NK-92 treated with Interleukin-12 subunit alpha and Interleukin-12 subunit beta, amount 100 ng/mL, for 24 hours (cell line): ENCODE measurements at places on chromosomes 3 and 15.

DNA sequence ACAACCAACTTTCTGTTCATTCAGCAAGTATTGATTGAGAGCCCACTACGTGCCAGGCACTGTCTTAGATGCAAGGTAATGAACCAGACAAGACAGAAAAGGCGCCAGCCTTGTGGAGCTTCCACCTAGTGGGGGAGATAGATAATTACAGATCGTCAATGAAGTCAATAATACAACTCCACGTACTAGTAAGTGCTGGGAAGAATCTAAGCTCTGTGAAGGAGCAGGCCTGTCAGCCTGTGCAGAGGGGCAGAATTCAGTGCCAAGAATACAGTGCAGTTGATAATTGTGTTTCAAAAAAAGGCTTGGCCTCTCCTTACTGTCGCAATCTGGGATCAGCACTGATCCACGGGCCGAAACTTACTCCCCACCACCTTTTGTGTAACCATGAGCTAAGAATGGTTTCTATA is 186.3 kb downstream of the FEZF2 start:
- DNase-seq: no peak

- no peak for DNase-seq
These were observed 213.5 kb downstream of the CPNE4 start for GRCh38 chr3:131821191-131821762.

DNA sequence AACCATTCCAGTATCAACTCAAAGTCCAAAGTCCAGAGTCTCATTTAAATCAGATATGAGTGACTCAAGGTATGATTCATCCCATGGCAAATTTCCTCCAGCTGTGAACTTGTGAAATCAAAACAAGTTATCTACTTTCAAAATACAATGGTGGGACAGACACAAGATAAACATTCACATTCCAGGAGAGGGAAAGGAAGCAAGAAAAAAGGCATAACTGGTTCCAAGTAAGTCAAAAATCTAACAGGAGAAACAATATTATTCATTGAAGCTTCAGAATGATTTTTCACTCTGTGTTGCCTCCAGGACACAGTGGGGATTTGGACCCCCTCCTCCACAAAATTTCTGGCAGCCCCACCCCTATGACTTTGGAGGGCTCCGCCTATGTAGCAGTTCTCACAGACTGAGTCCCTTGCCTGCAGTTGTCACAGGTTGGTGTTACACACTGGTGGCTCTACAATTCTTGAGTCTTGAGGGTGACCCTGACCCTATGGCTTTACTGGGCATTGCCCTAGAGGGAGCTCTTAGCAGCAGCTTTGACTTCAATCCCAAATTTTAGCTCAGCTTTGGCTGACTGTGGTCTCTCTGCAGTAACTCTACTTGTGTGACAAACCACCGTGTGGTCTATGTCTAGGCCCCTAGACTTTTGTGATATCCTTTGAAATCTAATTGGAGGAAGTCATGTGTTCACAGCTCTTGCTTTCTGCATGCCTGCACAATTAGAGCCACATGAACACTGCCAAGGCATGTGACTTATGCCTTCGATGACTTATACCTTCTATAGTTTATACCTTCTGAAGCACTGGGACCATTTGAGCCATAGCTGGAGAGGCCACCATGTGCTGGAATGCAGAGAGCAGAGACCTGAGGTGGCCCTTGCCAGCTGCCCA is 644.2 kb downstream of the GRM7 start:
- DNase-seq: no peak

DNA sequence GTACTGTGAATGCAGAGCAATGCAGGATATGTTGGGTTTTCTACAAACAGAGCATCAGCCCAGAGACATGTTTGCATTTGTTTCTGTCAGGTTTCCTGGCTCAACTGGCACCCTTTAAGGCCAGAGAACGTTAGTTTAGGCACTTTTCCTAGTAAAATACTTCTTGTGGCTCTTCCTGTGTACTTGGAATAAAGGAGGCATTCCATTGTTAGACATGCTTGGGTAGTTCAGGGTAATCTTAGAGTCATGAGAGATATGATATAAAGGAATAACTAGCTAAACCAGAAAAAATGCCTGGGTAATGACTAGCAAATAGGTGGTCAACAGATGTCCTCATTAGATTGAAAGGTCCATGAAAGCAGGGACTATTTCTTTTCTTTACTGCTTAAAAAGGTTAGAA is 60.4 kb upstream of the RBM5 start:
- no peak for DNase-seq

DNA sequence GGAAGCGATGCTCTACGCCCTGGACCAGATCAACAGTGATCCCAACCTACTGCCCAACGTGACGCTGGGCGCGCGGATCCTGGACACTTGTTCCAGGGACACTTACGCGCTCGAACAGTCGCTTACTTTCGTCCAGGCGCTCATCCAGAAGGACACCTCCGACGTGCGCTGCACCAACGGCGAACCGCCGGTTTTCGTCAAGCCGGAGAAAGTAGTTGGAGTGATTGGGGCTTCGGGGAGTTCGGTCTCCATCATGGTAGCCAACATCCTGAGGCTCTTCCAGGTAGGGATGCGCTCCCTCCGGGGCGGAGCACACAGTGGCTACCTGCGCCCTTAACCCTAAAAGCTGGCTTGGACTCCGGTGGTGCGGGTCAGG is 698 bp downstream of the GRM7 start:
- no peak for DNase-seq

DNA sequence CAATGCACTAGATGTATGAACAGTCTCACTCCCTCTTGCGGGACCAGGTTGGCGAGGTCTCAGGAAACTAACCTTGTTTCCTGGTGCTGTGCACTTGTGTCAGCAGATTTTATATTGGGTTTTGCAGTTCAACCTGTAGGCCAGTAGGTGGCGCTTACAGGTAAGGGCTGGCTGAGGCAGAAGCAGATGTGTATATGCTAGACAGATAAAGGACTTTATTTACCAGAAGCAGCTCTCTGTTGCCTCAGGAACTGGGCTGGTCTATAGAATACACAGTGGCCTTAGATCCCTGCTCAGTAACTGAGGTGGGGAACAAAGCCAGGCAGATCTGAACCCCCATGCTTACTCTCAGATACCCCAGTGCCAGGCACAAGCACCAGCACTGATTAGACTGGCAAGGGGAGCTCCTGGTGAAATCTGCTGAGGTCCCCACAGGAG is 296.8 kb downstream of the DOCK3 start:
- peak; percentile 7 for DNase-seq

- DNase-seq: no peak
These were observed 94.9 kb downstream of the AKAP13 start for GRCh38 chr15:85475317-85475701.

DNA sequence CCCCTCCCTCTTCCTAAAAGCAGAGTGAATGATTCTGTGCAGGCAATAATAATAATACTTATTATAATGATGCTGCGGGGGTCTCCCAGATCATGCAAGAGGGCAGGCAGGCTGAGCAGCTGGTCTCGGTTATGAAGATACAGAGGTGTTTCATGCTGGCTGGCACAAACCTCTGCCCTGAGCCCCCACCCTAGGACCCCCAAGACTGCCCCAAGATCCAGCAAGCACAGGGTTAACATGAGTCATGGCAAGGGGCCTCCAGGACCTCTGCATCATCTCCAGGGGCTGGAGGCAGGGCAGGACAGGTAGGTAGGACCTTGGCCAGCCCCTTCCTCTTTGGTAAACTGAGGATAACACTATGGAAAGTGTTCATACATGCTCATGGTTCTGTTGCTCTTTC is 2.7 kb downstream of the MGLL start:
- DNase-seq: no peak

GRCh38 chr3:10320320-10320677 is 613 bp downstream of the SEC13 start:
- no peak for DNase-seq

DNA sequence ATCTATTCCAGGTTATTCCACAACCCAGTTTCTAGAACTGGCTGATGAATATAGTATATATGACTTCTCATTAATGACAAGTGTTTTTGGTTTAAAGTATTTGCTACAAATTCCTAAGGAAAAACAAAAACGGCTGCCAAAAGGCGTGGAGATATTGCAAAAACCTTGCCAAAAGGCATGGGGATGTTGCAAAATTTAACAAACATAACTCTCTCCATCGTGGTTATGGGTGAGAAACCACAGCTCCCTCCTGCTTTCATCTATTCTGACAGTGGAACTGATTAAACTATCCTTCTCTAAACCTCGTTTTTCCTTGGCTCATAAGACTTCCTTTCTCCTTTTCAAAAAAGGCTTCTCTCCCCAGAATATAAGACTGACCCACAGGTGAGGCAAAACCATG is 342.0 kb upstream of the PDZRN3 start:
- no peak for DNase-seq

- no peak for DNase-seq
These were observed 262.9 kb downstream of the TIGIT start for GRCh38 chr3:114556657-114557213.

DNA sequence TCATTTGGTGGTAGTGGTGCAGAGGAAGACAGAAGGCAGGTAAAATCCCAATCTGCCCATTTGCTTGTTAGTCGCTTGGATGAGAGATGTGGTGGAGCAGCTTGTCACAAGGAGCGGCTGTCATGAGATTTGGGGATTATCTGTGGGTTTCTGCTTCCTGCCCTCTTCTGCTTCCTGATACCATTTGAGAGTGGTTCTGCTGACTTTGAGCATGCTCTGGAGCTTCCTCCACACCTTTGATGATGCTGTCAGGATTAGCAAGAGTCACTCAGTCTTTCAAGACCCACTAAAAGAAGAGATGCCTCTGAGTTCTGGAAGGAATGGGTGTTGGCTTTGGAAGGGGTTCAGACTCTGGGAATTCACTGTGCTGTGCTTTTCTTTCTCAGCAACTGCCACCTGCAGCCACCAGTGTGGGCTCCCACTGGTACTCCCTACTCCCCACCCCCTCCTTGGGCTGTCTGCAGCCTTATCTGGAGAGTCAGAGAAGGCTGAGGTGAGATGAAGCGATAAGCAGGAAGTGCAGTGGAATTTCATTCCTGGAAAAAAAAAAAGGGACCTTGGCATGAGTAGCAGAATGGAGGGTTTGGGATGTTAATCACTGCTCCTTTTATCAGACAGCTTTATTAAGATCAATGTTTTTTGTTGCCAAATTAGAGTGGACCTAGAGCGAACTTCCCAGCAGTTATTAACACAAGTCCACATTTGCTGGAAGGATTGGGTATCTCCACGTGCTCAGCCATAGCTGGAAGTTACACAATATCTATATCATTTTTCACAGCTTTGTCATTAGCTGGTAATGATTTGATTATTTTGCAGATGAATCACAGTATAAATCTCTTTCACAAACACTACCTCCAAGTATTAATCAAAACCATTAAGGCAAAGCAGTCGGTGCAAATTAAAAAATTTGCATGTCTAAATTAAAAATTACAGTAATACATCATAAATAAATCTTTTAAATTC is 233.0 kb upstream of the SATB1 start:
- no peak for DNase-seq

- no peak for DNase-seq
These were observed 7.3 kb upstream of the SERPINI2 start for GRCh38 chr3:167481164-167481563.

DNA sequence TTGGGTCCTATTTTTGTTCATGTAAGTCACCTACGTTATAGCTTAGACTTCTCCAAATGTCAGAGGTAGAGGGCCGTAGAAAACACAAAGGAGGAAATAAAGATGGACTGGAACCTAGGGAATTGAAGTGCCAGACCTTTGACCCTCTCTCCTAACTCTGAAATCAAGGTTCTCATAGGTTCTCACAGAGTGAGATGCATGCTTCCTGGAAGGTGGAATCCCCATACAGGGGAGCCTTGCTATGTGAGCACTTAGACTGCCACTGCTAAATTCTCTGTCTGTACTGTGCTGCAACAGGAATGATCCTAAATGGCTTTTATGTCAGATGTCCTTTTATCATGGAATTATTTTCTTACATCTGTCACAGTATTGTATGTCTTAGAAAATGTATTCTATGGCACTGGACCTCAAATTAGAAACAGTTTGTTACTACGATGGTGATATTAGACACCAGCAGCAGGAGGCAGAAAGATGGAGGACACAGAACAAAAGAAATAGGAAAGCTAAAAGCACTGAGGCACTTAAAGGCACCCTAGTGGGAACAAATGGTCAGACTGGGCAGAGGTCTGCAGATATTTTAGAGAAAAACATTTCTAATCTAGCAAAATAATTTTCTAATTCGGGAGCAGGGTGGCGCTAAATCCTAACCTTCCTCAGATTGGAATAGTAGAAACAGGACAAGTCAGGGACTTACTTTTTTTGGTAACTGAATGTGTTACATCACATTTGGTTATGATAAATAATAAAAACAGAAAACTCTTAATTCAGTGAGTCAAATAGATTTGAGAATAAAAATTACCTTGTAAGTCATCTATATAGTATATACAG is 60.2 kb upstream of the CDAN1 start:
- DNase-seq: no peak

- no peak for DNase-seq
These were observed 96.3 kb downstream of the SOX2 start for GRCh38 chr3:181808053-181808452.

DNA sequence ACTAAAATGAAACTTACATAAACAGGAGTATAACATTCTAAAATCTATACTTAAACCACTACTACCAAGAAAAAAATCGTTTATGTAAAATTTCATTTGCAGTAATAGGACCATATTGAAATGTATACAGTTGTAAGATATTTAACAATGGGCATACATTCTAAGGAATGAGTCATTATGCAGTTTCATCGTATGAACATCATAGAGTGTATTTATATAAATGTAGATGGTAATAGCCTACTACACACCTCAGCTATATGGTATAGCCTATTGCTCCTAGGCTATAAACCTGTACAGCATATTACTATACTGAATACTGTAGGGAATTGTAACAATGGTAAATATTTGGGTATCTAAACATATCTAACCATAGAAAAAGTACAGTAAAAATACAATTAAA is 79.5 kb downstream of the DPH6 start:
- no peak for DNase-seq

DNA sequence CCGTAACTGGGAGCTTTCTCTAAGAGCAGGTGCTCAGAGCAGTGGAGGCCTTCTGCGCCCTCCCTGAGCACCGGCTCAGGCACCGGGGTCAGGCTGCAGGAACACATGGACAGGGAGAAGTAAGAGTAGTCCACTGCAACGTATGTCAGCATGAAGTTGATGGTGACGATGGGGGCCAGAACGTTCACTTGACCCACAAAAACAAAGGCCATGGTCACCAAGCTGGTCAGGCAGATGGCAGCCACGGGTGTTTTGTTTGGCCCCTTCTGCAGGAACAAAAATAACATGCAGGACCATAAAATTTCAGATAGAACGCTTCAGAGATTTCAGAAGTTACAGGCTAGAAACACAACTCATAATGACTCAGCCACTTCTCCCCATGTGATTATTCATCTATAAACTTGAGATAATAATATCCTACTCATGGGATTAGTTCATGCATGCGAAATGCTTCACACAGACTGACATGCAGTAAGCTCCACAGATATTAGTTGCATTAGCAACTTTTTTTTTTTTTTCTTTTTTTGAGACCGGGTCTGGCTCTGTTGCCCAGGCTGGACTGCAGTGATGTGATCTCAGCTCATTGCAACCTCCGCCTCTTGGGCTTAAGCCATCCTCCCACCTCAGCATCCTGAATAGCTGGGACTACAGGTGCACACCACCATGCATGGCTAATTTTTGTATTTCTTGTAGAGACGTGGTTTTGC is 52.2 kb upstream of the HEG1 start:
- DNase-seq: peak; percentile 36
